Activated effector memory CD4-positive, alpha-beta T cell treated with anti-CD3 and anti-CD28 coated beads, Interleukin-2, amount 50 U/mL, for 16 hours (primary cell): ENCODE measurements at places on chromosomes 2 and 18.
A peak's percentile ranks its signal among the peaks of the same experiment; 100 is the strongest.

GRCh38 chr2:210442878-210443277 lies 33.7 kb downstream of the LANCL1 start:
- DNase-seq = no peak

DNA sequence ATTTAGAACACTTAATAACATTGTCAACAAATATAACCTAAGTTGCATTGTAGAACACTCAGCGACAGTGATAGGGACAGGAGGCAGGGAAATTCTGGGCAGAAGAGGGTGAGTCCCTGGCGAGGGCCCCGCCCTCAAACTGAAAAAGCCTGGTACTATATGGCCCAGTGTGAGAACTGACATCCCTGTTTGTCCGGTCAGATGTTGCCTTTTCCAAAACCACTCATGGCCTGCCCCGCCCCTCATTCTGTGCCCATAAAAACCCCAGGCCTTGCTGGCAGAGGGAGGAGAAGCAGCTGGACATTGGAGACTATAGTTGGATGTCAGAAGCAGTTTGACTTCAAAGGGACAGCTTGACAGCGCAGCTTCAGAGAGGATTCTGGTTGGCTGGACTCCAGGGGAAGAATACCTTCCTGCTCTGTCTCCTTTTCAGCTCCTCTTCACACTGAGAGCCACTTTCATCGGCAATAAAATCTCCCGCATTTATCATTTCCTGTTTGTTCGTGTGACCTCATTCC lies 47.0 kb downstream of the FAM117B start:
- DNase-seq = no peak

DNA sequence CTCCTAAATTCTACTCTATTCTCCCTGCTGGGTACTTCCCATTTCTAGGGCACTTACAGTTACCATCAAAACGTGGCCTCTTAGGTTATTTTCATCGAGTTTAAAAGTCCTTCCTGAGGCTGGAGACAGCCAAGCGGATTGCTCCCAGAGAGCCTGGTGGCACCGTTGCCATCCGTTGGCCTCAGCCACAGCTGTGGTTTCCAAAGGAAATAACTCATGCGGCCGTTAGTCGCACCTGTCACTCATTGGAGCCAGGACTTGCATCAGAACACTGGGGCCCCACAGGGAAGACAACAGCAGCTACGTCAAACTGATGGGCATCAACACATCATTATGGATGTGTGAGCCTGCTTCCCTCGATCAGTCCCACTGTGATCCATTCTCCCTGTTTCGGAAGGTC lies 453.4 kb downstream of the BCL11A start:
- no peak for DNase-seq

DNA sequence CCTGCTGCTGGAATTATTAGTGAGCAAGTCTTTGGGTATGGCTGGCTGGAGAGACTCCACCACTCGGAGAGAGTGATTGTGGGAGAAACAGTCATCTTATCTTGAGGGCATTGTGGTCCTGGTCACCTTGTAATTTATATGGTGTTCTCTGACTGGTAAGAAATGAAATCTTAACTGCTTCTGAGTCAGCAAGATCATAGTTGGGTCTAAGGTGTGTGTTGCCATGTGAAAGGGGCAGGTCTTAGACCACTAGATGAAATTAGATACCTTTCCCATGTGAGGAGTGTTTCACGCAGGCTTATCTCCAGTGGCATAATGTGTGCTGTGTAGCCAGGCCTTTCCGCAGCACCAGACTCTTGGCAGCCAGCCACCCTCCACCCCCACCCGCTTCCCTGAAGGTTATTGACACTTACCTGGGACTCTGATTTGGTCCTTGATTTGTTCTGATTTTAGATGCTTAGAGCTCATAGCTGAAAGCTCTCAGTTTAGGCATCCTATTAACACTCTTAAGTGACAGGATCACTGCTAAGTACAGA lies 7.7 kb downstream of the MAPRE3 start:
- DNase-seq = no peak

- DNase-seq = no peak
Observed at GRCh38 chr2:134261398-134262131, 7.7 kb downstream of the MGAT5 start.

DNA sequence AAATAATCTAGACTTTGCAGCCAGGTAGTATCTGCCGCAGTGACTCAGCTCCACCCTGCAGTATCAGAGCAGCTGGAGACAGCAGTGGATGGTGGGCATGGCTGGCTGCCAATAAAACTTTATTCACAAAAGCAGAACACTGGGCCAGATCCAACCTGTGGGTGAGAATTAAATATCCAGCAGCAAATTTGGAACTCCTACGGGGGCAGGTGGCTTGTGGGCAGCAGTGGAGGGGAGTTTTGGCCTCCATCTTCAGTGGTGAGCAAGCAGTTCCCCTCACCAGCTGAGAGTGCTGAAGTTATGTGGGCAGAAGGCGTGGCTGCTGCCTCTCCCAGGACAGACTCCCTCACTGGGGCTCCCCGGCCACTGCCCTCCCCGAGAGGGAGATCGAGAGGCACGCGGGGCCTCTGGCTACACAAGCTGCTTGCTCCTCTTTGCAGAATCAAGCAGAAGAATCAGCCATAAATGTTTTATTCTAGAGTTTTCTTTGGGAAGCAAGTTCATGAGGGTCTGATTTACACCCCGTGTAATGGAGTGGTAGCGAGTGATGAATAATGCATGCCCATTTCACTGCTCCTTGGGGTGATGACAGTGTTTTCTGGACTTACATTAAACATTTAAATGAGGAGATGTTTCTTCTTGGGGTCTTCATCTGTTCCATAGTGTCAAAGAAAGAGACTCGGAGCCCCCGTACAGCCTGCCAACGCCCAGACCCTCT lies 204.3 kb downstream of the SEPTIN10 start:
- DNase-seq = no peak

GRCh38 chr2:201348758-201349157 lies 8.4 kb downstream of the FLACC1 start:
- DNase-seq = no peak

- DNase-seq = no peak
Observed at GRCh38 chr2:1856475-1856874, 112.2 kb upstream of the PXDN start.

- no peak for DNase-seq
Observed at GRCh38 chr2:232501794-232502390, 14.3 kb upstream of the ECEL1 start.

- peak; percentile 89 for DNase-seq
Observed at GRCh38 chr2:130332271-130333073, 10.2 kb upstream of the IMP4 start.

- DNase-seq = no peak
Observed at GRCh38 chr18:48428475-48429177, 19.4 kb upstream of the ZBTB7C start.

DNA sequence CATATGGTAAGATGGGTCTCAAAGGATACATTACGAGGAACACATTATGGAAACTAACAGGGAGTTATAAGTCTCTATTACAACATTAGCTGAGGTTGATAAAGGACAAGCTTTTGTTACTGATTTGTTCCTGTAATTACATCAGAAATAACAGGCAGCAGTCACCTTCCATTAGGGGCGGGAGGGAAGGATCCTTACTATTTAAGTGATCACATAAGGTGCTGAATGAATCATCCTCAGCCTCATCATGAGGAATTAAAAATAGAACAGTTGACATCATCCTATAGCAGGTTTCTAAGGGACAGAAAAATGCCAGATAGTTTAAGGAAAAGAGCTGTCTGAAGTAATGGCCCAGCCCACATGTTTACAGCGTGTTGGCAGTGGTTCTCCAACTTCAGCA lies 86.9 kb upstream of the MGAT5 start:
- no peak for DNase-seq

DNA sequence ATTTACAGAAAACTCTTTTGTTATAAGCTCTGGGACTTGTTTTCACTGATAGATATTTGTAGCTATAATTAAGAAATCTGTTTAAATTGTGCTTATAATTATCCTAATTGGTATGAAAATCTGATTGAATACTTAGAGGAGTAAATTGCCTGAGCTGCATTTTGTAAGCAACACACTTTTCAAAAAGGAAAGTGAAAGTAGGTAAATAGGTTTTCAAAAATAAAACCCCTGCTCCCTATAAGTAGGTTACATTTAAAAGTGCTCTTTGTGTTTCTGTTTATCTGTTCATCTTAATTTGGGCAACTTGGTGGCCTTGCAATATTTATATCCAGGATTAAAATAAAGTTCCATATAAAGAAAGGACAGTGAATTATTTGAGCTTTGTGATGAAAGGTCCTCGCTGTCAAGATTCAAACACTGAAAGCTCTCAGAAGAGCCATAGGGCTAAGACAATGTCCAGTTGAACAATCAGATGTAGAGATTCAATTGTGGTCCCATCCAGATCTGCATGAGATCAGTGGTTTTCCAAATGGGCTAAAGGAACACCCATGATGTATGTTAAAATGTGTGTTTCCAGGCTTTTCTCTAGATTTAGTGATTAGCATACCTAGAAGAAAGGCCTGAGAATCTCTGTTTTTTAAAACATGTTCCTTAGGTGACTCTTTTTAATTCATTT lies 371.6 kb downstream of the RPRM start:
- no peak for DNase-seq

DNA sequence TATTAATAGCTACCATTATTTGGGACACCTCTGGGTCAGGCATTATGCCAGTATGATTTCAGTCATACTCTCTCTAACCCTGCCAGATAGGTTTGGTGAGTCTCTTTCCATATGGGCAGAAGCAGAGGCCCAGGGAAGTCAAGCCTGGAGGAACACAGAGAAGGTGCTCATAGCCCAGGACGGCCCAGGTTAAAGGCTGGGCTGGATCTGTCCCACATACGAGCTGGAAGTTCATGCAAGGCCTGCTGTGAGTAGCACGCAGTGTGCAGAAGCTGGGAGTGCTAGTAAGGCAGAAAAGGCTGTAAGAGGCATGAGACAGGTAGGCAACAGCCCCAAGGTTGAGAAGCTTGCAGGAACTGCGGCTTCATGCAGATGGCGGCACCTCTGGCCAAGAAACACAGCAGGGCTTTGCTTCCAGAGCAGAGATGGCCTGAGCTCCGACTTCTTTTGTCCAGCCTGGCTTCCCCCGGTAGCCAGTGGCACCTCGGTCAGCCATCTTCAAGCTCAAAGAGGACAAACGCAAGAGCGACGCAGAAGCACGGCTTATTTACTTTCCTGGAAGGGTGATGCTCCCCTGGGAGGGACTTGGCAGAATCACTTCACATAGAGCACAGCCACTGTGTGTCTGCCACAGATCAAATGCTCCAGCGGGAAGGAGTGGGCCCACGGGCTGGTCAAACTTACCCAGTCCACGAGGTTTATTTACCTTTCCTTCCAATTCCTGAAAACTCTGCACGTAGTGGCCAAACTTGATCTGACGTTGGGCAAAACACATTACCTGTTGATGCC lies 58.5 kb upstream of the MAP4K4 start:
- DNase-seq = no peak

- no peak for DNase-seq
Observed at GRCh38 chr2:99183025-99183424, 2.0 kb downstream of the MRPL30 start.

DNA sequence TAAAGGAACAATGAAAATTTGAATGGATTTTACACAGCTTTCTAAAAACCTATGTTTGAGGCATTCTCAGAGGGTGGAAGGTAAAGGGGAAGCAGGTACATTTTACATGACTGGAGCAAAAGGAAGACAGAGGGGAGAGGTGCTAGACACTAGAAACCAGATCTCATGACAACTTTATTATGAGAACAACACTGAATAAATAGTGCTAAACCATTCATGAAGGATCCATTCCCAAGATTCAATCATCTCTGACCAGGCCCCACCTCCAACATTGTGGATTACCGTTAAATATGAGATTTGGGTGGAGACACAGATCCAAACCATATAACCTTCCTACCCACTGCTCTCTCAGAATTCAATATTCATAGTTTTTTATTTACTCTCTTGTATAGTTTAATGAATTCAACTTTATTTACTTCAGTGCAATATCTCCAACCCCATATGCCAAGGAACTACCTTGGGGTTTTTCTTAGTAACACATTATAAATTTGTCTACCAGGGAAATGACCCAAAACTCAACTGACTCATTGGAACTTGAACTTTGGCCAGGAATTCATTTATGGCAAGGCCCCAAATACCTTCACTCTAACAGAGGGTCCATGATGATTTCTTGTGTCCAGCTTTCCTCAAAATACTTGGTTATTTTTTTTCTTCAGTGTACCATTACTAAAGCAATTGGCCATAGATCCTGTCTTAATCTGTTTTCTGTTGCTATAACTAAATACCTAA lies 317.8 kb downstream of the GULP1 start:
- DNase-seq = no peak

DNA sequence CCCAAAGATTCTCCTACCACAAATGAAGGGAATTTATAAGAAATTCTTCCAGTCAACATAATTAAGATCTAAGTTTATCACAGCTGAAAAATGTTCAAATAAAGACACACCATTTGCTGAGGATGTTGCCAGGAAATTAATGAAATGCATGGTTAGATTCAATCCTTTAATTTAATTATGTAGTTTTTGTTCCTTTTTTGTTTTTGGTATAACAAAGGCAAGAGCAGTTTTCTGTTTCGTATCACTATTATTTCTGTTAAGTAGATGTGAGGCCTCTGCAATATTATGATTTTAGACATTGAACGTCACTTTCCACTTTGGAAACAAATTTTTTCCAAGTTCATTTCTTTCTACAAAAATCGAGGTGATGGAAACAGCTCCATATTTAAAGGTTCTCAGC lies 440.0 kb downstream of the THSD7B start:
- no peak for DNase-seq

DNA sequence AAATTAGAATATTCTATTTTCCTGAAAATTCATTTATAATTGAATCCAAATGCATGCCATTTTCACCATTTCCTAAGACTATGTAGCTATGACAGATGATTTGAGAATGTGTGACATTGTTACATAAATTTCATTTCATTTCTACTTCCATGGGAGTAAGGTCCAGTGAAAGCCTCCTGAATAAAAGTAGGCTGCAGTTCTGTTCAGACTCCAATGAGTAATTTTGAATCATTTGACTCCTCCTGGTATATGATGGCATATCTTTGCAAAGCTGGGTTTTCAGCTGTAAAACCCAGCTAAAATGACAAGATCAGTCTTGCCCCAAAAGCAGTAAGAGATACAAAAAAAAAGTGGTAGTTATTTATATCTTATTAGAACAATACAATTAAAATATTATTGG lies 101.0 kb upstream of the DNAJC10 start:
- no peak for DNase-seq

DNA sequence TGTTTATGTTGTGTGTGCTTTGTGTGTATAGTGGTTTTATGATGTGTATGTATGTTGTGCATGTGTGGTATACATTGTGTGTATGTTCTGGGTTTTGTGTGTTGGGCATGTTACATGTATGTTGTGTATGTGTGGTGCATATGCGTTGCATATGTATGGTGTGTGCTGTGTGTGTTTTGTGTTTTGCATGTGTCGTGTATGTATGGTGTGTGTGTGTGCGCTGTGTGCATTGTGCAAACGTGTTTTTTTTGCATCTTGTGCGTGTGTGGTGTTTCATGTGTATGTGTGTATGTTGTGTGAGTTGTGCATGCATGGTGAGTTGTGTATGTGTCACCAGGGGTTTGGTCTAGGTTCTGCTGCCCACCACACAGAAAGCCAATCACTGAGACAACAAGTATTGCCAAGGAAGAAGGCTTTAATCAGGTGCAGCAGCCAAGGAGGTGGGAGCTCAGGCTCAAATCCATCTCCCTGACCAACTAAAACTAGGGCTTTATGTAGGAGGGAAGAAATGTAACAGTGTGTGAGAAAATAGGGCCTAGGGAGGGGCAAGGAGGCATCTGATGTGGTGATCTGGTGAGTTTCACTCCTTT lies 115.7 kb downstream of the FAM168B start:
- DNase-seq = no peak
